ENCODE measurements at places on chromosomes 11 and 22.

GRCh38 chr11:105226091-105226490, 86.5 kb upstream of the CARD18 start:
- DNase-seq: no peak

DNA sequence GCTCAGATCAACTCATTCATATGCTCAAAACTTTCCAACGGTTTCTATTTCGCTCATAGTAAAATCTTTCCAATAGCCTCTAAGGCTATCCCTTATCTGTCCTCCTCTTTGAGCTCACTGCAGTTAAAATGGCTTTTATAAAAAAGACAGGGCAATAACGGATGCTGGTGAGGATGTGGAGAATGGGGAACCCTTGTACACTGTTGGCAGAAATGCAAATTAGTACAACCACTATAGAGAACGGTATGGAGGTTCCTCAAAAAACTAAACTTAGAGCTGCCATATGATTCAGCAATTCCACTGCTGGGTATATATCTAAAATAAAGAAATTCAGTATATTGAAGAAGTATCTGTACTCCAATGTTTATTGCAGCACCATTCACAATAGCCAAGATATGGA, 345.6 kb downstream of the DLG2 start:
- no peak for DNase-seq

DNA sequence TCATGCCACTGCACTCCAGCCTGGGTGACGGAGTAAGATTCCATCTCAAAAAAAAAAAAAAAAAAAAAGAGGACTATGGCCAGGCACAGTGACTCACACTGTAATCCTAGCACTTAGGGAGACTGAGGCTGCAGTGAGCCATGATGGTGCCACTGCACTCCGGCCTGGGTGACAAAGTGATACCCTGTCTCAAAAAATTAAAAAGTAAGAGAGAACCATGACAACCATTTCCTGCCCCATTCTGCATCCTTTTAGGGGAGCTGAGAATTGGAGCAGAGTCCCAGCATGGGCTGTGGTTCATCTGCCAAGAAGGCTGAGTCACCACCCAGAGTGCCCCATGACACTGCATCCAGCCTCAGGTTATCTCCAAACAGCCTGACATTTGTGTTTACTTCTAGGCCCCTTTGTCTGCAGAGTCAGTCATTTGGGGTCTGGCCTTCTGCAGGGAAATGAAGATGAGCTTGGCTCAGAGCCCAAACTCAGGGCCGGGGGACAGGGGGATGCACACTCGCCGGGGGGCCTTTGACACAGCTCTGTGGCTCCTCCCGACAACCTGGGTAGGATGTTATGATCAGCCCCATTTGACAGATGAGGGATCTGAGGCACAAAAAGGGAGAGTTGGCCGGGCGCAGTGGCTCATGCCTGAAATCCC, 4.7 kb downstream of the CSDC2 start:
- DNase-seq: no peak

DNA sequence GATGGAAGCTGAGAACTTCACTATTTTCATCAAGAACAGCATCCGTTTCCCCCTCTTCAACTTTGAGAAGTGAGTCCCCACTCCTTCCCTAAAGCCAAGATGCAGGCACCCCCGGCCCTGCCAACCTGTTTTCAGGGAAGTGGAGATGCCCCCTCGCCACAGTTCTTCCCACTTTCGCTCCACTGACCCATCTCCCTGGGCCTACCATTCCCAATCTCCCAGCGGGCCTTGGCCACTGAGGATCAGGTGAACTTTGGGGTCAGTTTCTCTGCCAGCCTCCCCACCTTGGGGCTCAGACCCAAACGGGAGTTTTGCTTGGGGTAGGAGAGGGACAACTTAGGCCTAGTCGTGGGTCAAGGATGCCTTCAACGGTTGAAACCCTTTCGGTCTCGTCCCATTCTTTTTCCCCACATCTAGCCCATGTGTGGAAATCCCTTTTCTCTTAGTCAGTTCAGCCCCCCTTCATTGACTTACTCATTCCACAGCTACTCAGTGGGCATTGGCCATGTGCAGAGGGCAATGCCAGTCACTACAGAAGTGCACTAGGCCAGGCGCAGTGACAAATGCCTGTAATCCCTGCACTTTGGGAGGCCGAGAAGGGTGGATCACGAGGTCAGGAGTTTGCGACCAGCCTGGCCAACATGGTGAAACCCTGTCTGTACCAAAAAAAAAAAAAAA, 10.6 kb downstream of the P2RX3 start:
- DNase-seq: no peak

GRCh38 chr11:83051760-83052671, 19.7 kb downstream of the RAB30 start:
- peak; percentile 30 for DNase-seq

- DNase-seq: no peak
These were observed at the start of gene PVALB for GRCh38 chr22:36816636-36817524. Gene PVALB, minus strand, starts transcription at chr22:36817035. Its CDS starts 30 bp downstream, at chr22:36817005.

DNA sequence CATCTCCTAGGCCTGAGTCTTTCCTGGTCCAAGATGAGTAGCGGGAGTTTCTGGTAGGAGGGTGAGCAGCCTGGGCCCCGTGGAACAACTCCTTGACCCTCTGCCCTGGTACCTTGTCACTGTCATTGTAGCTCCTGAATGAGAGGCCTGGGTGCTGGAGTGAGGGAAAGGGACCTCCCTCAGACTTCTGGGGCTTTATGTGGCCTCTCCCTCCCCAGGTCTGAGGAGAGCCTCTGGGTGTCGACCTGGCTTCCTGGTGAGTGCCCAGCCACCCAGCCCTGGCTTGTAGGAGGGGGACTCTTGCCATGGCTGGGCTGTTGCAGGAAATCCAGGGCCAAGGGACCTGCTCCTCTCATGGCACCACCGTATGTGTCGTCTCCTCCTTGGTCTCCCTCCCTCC, 3.9 kb downstream of the P2RY2 start:
- DNase-seq: no peak

- peak; percentile 43 for DNase-seq
These were observed 669 bp upstream of the TIGD3 start for GRCh38 chr11:65353900-65354264.

GRCh38 chr22:47154621-47155081, 392.2 kb downstream of the TBC1D22A start:
- DNase-seq: no peak

Measured in SHP77 treated with DMSO at 0.1 percent for 48 hours (cell line).